ENCODE measurements at places on chromosomes 5 and 9.

DNA sequence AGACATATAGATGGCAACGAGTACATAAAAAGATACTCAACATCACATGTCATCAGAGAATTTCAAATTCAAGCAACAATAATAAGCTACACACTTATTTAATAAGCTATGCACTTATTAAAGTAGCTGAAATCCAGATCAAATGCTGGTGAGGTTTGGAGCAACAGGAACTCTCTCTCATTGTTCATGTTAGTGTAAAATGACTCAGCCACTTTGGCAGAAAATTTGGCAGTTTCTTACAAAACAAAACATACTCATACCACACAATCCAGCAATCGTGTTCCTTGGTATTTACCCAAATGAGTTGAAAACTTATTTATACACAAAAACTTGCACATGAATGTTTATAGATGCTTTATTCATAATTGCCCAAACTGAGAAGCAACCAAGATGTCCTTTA lies 131.5 kb upstream of the NFIL3 start:
- peak; percentile 49 for DNase-seq

DNA sequence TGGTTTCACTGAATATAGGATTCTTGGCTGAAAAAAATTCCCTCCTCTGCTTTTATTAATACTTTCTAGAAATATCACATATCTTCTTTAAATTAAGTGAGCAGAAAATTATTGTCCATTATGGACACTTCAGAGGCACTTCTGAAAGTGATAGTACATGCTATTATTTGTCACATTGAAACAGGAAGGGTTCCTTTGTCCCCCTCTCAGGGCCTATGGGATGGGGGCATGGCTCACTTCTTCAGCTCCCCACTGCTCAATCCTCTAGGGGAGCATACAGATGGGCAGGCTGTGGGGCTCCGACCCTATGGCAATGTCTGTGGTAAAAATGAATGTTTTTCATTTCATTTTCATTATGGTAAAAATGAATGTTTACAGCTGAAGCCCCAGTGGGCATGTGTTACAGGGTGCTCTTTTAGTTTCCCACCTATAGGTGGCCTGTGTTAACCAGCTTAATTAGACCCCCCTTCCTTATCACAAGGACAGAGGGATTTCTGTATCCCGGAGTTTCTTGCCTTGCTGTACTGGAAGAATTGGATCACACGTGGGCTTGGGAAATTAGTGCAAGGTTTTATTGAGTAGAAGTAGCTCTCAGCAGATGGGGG lies 1225.2 kb downstream of the PTPRD start:
- no peak for DNase-seq

DNA sequence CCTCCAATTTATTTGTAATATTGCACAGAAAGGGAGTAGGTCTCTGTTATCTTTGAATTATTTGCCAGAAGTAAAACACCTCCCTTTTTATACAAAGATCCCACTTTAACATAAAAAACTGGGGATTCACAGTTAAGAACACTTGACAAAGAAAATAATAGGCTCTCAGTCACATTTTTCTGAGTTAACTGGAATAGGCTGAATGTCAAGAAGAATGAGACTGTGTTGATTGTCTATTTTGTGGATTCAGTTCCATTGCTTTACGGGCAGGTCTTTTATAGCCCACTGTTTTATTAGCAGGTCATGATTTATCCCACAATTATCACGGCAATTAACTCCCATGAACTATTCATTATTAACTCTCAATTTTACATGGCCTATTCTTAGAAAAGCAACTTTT lies 427.4 kb downstream of the CTNND2 start:
- DNase-seq, result no peak

- DNase-seq, result no peak
Observed at GRCh38 chr5:6831678-6832671, 118.7 kb downstream of the TENT4A start.

- peak; percentile 84 for DNase-seq
Observed at GRCh38 chr5:17217493-17218352, at the start of gene BASP1. BASP1 (plus strand) TSS chr5:17217631; CDS start chr5:17275217, 57,586 bp downstream.

DNA sequence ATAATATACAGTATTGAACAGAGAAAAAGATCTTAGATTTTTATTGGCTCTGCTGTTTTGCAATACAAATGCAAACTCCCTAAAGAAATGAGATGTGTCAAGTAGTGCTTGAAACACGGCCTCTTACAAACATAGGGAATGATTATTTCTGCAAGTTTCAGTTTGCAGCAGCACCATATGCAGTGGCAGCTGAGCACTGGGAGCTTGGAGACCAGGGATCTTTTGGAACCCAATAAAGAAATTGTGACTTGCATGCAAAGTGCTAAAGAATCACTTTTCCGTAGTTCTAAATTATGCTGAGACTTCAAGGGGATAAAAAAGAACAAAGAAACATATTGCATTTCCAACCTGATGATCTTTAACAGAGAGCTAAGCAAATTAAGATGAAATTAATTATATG lies 674.6 kb upstream of the ZNF608 start:
- no peak for DNase-seq

GRCh38 chr9:35164711-35165110 lies 2.9 kb downstream of the UNC13B start:
- peak; percentile 71 for DNase-seq

- DNase-seq, result peak; percentile 22
Observed at GRCh38 chr5:111706345-111706744, 50.6 kb downstream of the NREP start.

DNA sequence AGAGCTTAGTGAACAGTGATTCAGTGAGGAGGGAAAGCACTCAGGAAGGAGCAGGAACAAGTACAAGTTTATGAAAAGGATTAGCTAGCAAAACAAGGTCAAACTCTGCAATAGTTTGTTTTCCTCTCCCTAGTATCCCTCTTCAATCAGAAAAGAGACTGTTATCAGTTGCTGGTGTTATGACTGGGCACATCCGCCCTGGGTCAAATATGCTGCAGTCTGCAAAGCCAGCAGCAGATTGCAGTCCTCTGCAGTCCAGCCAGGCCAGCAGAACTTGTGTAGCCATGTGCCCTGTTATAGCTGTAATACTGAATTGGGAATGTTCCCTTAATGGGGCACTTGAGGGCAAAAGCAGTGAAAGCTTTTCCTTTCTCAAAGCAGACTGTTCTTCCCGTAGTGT lies 12.0 kb downstream of the PCDHAC2 start:
- DNase-seq, result no peak

DNA sequence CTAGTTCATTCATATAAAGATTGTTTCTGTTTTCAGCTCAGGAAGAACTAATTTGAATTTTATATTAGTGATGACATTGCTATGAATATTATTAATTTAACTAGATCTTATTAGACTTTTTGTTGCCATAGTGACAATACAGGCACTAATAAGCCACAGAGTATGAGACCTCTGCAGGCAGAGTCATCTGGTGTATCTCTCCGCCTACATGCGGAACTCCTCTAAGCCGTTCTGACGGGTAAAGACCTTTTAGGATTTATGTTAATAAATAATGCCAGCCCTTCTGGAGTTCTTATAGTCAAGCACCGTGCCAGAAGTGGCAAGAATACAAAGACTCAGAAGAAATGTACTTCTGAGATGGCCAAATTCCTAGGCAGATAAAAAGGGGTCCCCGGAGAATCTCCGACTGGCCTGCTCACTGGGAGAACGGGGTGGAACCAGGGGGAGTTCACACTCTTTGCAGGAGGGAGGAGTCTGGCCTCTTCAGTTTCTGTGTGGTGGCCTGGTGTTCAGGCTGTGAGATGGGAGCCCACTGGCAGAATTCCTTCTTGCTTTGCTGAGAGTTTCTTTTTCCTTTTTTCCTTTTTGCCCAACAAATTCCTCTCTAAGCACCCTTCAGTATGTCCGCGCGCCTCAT lies 85.1 kb upstream of the IL12B start:
- no peak for DNase-seq

GRCh38 chr9:27679338-27679737 lies 106.1 kb upstream of the C9orf72 start:
- DNase-seq, result no peak

GRCh38 chr5:143355710-143356109 lies 47.8 kb downstream of the NR3C1 start:
- peak; percentile 96 for DNase-seq

DNA sequence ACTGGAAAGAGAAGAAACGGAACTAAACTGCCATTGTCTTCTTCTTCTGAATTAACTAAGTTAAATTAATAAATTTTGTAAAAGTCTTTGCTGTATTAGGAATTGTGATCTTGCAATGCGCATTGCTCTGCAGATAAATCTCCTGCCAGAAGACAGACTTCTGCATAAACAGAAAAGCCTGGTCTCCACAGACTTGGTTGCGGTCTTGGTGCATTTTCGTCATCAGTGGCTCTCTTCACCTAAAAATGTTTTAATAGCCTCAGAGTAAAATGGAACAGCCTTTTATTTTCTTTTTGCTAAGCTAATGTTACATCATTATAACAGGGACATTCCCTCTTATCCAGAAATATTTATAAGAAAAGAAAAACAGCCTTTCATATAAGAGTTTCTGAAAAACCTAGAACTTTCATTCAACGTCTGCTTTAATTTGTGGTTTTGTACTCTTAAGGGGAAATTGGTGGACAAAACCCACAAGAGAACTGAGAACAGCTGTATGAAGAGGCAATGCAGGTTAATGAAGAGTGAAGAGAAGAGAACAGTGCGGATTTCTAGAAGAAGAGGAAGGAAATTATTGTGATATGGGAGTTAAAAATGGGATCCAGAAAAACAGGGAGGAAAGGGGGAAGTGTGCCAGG lies 10.1 kb downstream of the IFNA5 start:
- no peak for DNase-seq

GRCh38 chr9:135108831-135109510 lies 21.5 kb downstream of the OLFM1 start:
- no peak for DNase-seq

DNA sequence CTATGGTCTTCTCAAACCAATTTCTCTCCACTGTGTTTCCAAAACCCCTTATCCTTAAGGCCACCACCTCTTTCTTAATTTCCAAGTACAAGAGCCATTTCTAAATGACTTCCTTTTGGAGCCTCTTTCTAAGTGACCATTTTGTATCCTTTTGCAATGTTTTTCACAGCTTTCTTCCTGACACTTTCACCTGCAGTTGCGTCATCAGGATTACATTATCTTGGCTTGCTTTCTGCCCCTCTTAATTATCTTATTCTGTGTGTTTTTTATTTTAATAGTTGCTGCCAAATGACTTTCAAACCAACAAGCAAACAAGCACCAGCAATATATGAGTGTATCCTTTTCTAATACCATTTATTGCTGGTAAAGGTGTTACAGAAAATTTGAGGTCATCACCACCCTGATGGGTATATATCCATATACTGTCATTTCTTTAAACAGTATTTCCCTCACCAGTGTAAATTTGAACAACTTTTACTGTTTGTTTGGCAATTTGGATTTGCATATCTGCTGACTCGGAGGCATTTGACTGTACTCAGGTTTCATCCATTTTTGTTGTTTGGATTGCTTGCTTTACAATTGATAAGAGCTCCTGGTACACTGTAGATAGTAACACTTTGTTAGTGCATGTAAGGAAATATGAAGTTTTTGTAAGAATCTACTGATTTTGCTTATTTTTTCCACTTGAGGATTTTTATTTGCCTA lies 5.4 kb upstream of the ANXA1 start:
- no peak for DNase-seq

DNA sequence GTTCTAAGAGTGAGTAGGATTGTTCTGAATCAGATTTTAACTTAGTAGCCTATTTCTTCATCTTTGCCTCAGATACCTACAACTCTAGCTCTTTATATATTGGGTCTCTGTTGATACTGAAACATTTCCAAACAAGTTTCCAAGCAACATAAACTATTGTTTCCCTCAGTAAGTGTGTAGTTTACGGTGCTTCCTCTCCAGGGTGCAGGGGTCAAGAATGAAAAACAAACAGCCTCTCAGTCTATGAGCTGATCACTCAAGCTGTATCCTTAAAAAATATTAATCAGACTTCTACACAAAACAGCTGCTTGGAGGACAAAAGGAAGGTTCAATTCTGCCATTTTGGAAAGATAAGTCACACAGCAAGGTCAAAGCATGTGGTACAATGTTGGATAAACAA lies 75.0 kb downstream of the ADAMTS12 start:
- peak; percentile 79 for DNase-seq

GRCh38 chr5:15693933-15694332 lies 194.0 kb downstream of the FBXL7 start:
- DNase-seq, result no peak

DNA sequence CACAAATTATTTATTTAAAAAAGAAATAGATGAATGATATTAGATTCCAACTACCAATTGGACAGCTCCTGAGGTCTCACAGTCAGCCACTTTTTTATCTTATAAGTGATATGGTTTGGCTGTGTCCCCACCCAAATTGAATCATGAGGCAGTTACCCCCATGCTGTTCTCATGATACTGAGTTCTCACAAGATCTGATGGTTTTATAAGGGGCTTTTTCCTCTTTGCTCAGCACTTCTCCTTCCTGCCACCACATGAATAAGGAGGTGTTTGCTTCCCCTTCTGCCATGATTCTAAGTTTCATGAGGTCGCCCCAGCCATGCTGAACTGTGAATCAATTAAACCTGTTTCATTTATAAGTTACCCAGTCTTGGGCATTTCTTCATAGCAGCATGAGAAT lies 12.9 kb downstream of the NLN start:
- DNase-seq, result no peak

GRCh38 chr5:116472274-116472673 lies 102.3 kb downstream of the SEMA6A start:
- no peak for DNase-seq

GRCh38 chr9:20634895-20635294 lies 12.6 kb upstream of the MLLT3 start:
- DNase-seq, result no peak

DNA sequence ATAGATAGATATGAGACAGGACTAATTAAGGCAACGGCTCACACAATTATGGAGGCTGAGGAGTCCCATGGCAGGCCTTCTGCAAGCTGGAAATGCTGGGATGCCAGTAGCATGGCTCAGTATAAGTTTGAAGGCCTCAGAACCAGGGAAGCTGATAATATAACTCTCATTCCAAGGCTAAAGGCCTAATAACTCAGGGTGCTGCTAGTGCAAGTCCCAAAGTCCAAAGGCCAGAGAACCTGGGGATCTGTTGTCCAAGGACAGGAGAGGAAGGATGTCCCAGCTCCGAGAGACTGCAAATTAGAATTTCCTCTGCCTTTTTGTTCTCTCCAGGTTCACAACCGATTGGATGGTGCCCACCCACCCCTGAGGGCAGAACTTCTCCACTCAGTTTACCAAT lies 114.5 kb downstream of the SV2C start:
- DNase-seq, result no peak

DNA sequence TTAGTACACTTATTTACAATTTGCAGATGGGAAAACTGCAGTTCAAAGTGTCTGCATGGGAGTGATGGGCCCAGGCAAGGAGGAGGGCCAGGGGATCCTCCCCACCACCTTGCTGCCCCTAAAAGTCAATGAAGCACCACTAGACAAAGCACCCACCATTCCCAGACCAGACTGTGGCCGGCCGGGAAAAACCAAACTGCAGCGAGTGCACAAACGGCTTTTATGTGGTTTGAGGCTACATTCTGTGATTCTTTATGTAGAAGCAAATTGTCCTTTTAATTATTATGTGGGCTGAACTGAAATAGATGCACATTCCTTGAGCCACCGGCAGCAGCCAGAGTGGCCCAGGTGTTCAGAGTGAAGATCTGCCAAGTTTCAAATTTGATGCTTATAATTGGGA lies 585.3 kb upstream of the KLF4 start:
- DNase-seq, result no peak
